ENCODE measurements at places on chromosomes 11 and 22.

GRCh38 chr22:32661737-32662586, 139.5 kb upstream of the TIMP3 start:
- DNase-seq, result no peak

GRCh38 chr11:131800452-131800851, 430.0 kb downstream of the NTM start:
- DNase-seq, result no peak

DNA sequence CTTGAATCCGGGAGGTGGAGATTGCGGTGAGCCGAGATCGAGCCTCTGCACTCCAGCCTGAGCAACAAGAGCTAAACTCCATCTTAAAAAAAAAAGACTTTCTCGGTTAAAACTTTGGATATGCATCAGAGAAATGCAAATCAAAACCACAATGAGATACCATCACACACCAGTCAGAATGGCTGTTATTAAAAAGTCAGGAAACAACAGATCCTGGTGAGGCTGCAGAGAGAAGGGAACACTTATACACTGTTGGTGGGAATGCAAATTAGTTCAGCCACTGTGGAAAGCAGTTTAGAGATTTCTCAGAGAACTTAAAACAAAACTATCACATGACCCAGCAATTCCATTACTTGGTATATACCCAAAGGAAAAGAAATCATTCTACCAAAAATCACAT, 619.4 kb upstream of the KIRREL3 start:
- DNase-seq, result no peak

DNA sequence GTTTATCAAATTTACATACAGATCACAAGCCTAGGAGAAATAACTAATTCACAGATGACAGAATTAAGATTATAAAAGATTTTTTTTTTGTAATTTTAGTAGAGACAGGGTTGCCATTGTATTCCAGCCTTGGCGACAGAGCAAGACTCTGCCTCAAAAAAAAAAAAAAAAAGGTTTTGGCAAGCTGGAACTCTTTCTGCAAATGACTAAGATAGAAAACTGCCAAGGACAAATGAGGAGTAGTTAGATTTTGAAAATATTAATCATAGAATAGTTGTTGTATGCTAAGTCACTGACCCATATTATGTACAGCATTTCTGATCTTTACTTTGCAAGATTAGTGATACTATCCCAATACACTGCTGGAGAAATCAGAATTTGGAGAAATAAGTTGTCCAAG, 99.2 kb downstream of the C11orf65 start:
- no peak for DNase-seq

- no peak for DNase-seq
Observed at GRCh38 chr22:42154293-42155052, 23.9 kb upstream of the CYP2D6 start.

- DNase-seq, result no peak
Observed at GRCh38 chr11:61083601-61084147, 18.6 kb upstream of the CD5 start.

- no peak for DNase-seq
Observed at GRCh38 chr22:38694049-38694448, 6.7 kb downstream of the JOSD1 start.

GRCh38 chr11:34036456-34036855, 15.1 kb upstream of the CAPRIN1 start:
- DNase-seq, result no peak

GRCh38 chr11:47399860-47400767, 8.3 kb upstream of the SLC39A13 start:
- no peak for DNase-seq

- DNase-seq, result no peak
Observed at GRCh38 chr11:21567645-21568290, 625.1 kb upstream of the ANO5 start.

DNA sequence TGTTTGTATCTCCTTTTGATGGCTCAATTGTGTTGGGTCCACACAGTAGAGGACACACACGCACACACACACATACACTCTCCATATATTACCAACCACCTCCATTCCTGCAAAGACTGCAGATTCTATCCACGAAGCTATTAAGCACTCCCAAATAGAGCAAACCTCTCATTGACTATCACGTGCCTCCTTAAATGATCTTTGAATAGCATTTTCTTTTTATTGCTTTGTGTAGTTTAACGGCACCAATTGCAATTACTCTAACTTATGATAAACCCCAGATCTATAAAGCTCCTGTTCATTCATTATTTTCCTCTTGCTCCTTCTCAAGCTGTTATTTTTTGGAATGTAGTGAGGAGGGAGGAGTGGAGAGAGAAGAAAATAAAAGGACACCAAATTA, 204.7 kb downstream of the ST3GAL4 start:
- DNase-seq, result no peak

DNA sequence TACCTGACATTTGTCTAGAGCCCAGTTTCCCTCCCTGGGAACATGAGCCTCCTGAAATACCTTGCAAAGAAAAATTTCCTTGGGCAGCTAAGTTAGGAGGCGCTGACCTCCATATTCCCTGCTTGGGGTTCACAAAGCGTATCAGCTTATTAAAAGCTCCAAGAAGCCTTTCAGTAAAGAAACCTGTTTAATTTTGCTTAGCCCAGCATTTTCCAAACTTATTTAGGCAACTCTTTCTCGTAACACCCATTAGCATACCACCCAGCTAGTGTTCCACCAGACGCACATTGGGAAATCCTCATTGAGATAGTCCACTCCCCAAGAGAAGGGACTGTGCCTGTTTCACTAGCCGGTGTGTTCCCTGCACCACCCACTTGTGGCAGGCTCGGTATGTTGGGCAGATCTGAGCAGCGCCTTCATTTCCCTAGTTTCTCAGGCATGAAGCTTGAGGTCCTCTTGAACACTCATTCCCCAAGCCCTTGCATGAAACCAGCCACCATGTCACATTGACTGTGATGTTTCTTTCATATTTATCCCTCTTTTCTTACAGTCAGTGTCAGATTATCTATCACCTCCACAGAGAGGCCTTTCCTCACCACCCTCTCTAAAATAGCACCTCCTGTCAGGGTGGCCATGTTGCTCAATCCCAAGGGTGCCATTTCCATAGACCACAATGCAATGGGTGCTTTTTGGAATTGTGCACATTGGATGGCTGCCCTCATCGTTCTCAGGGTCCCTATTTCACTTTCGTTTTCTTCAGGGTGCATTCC, 12.5 kb upstream of the ELF5 start:
- DNase-seq, result no peak

DNA sequence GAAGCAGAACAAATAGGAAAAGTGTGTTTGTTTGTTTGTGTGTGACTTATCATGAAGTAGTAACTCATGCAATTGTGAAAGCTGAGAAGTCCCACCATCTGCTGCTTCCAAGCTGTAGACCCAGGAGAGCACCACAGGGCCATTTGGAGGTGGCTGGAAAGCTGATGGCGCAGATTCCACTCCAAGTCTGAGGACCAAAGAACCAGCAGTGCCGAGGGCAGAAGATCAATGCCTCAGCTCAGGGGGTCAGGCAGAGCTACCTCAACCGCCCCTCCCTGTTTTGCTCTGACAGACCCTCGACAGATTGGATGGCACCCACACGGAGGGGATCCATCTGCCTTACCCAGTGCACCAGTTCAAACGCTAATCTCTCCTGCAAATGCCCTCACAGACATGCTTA, 896.2 kb downstream of the BRD1 start:
- no peak for DNase-seq

DNA sequence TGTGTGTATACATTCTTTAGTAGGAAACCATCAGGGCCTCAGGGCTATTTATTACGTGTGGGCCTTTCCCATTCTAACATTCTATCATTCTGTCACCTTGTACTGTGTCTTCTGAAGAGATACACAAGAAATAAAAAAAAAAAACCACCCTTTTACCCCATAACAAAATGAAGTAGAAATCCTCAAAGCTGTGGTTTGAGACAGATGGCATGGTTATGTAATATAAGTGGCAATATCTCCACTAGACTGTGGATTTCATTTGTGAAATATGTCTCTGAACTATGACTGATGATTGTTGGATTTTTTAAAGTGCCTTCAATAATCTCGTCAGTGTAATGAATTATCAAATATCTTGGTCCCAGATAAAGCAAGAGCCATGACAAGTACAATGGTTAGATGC, 150.0 kb upstream of the BLID start:
- DNase-seq, result no peak

GRCh38 chr11:122097419-122098001, 18.5 kb downstream of the BLID start:
- DNase-seq, result peak; percentile 34

GRCh38 chr11:2574553-2575535, 125.0 kb downstream of the KCNQ1OT1 start:
- DNase-seq, result peak; percentile 58

- no peak for DNase-seq
Observed at GRCh38 chr22:27097506-27097905, 440.1 kb downstream of the MIAT start.

GRCh38 chr22:48576333-48577013, 1251.2 kb downstream of the BRD1 start:
- peak; percentile 83 for DNase-seq

GRCh38 chr22:28375761-28376534, 303.7 kb downstream of the TTC28 start:
- no peak for DNase-seq

DNA sequence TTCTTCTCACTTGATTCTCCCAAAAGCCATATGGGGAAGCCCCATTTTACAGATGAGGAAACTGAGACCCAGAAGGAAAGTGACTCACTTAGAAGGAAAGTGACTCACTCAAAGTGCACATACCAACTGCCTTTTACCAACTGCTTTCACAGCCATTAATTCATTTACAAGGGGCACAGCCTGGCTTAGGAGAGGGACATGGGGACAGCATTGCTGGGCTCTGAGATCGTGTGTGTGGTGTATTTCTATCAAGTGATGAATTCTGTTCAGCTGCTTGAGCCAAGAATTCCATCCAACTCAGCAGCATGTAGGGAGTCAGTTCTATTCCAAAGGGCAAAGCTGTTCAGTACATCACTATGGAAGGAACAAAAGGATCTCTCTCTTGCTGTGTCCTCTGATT, 23.5 kb upstream of the PAK1 start:
- DNase-seq, result no peak

DNA sequence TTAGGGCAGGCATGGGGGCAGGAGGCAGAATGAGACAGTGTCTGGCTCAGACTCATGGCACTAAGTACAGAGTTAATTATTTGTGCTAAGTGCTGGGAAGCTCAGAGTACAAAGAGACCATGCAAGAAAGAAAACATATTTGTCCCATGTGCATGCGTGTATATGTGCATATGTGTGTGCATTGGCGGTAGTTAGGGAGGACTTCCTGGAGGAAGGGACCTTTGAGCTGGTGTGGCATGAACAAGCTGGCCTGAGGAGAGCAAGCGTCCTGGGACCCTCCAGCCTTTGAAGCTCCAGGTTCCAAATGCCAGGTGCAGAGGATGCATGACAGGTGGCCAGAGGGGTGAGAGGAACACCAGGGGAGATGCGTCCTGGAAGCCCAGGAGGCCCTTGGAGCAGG, 6.1 kb downstream of the FBLN1 start:
- no peak for DNase-seq

Measured in head of caudate nucleus (tissue), 42 donors.